ENCODE measurements at places on chromosomes 3 and 15.

- DNase-seq: no peak
Measured at GRCh38 chr3:45553469-45553974, 41.0 kb upstream of the LIMD1 start.

DNA sequence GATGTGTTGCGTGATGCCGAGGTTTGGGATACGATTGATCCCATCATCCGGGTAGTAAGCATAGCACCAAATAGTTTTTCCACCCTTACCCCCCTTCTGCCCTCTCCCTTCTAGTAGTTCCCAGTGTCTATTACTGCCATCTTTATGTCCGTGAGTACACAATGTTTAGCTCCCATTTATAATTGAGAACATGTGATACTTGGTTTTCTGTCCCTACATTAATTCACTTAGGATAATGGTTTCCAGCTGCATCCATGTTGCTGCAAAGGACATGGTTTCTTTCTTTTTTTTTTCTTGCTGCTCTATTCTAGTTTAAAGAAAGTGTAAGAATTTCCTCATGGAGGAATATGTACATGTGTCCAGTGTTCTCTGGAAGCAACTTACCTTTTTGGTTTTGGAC, 51.8 kb downstream of the NSUN3 start:
- DNase-seq: peak; percentile 18

GRCh38 chr3:34296796-34297195, 498.4 kb downstream of the PDCD6IP start:
- no peak for DNase-seq

GRCh38 chr15:66800584-66801235, 98.7 kb downstream of the SMAD6 start:
- no peak for DNase-seq

DNA sequence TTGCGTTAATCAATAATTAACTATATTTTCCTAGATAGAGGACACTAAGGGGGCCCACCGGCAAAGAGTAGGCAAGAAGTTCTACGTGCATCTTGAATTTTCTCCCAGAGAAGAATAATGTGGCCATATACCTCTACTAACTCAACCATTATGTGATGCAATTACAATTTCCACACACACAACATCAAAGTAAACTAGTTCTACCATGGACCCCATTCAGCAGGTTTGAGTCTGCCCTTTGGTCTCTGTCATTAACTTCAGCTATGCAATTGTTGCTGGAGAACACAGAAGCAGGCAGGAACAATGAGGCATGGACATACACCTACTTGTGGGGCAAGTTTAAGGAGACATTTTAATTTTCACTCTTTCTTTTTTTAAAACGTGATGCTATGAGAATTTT, 705.9 kb downstream of the PDCD6IP start:
- no peak for DNase-seq

GRCh38 chr3:112817797-112818196, 28.9 kb downstream of the CD200R1L start:
- DNase-seq: no peak

DNA sequence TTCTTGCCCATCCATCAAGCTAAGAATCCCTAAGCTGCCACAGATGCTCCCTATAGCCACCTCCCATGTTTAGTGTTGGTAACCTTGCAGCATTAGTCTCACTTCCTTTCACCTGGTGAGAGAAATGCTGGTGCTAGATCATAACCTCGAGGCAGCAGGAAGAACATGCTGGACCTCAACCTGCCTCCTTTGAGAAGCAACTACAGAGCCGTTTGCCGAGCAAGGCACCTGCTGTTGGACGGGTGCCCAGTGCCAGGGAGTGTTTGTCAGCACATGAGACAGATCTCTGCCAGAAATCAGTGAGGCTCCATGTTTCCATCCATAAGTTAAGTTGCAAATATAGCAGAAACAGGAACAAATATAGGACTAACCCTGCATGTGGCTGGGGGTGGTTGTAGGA, 955.7 kb downstream of the TUSC7 start:
- DNase-seq: no peak

- DNase-seq: no peak
Measured at GRCh38 chr3:25826510-25826909, 36.6 kb downstream of the OXSM start.

DNA sequence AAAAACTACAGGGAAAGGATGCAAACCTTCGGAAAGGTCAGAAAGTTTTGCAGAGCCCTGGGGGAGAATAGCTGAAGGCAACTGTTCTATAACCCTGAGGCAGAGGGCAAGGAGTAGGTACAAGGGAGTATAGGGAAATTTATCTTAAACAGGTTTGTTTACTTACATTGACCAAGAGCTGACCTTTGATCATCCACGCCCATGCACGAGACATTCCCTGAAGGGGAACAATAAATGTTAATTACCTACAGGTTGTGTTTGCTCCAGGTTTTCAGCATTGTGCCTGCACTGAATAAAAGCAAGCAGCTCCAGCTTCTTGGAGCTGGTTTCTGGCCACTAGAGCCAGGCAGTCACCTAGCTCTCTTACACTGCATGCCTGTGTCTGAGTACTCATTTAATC, 524.5 kb upstream of the TGFBR2 start:
- no peak for DNase-seq

DNA sequence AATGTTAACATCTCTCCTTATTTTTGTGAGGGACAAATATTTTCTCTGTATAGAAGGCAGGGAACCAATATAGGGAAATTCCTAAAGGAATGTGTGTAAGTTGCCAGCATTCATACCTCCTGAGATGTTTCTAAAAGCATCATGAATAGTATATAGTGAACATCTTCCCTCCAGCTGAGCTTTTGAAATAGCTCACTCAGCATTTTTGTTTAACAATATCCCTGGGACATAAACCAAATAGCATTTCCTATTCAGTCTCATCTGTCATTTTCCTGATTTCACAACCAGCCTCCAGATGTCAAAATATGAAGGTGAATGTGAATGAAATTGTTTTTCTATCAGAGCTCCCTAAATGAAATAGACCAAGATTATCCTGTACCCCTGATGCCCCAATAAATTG, 137.2 kb downstream of the PPM1L start:
- DNase-seq: no peak

GRCh38 chr3:174862101-174862500, 3.0 kb downstream of the NAALADL2 start:
- peak; percentile 4 for DNase-seq

DNA sequence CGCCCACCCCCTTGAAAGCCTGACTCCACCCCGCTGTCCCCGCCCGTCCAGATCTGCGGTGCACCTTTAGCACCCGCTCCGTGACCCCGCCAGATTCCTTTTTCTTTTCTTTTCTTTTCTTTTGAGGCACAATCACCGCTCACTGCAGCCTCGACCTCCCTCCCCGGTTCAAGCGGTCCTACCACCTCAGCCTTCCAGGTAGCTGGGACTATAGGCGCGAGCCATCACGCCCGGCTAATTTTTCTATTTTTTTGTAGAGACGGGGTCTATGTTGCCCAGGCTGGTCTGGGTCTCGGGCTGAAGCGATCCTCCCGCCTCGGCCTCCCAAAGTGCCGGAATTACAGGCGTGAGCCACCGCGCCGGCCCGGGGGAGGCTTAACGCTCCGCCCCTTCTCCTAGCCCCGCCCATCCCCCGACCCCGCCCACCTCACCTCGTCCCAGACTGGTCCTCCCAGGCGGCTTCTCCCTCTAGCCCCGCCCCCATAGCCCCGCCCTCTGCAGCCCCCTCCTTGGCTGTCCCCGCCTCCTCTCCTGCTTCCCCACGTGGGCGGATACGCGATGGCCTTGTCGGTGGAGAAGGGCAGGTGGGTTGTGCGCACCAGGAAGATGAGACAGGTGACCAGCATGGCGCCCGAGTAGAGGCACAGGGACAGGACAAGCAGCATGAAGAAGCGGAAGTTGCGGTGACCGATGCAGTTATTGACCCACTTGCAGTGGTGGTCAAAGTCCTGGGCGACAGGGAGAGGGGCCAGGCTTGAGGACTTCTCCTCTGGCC, 3.2 kb downstream of the ZDHHC19 start:
- no peak for DNase-seq

DNA sequence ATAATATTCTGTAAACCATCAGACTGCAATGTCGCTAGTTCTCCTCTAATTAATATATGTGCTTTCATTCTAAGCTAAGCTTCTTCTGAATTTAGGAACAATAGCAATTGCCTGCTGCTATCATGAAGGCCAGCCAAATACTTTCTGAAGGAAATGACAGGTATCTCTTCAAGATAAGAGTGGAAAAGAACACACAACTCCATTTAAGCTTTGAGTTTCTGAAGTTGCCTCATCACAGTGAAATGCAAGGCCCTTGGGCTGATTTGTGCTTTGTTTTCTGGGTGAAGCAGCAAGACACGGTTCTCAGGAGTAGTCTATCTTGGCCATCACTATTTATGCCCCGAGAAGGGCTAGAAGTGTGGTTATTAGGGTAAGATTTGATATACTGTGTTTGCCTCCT, 6.2 kb downstream of the SLC7A14 start:
- DNase-seq: no peak

- no peak for DNase-seq
Measured at GRCh38 chr3:78880603-78881461, 887.0 kb downstream of the ROBO1 start.

DNA sequence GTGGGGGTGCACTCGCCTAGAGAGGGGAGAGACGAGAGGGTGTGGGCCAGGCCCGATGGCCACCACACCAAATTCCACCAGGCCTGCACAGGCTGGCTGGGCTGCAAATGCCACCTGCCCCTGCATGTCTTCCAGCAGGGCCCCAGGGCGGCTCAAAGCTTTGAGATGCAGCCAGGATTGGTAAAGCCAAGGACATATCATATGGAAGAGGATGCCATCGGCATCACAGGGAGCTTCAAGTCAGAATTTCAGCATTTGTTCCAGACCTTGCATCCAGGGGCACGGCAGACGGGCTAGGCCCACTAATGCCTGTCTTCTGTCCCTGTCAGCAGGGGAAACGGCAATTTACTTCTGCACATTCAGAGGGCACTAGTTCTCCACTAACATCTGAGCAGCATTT, 97.8 kb downstream of the NUP210 start:
- no peak for DNase-seq

DNA sequence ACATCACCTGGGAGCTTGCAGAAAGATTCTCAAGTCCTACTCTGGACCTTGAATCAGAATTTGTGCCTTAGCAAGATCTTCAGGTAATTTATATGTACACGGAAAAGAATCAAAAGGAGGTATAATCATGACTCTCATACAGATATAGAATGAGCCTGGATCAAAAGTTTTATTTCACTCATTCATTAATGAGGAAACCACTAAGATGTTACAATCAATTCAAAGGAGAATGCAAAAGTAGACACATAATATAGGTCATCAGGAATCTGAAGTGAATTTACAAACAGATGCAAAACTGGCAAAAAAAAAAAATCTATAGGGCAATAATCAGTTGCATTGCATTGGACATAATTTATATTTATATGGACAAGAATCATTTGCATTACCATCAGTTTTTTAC, 195.4 kb upstream of the TLE3 start:
- no peak for DNase-seq
